ENCODE measurements at places on chromosomes 2 and 18.

DNA sequence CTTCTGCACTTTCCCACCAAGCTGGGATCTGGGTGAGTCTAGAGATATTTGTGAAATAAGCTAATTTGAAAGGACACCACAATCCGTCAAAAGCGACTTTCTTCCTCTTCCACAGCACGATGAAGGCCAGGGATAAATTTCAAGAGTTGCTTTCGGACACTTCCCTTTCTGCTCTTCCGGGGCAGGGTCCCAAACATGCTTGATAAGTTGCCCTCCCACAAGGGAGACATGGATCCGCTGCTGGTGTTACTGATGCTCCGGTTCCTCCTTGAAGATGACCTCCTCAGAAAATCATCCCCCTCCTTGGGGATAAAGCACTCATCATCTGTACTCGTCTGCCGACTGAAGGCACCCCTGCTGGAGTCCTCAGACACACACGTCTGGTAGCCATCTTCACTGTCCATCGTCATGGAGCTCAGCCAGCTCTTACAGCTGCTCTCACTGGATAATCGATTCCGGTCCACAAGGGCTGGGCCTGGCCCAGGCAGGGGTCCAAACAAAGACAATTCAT lies 28.2 kb downstream of the CYTIP start:
- DNase-seq, result no peak

- DNase-seq, result no peak
Observed at GRCh38 chr2:126748929-126749518, 93.1 kb downstream of the GYPC start.

DNA sequence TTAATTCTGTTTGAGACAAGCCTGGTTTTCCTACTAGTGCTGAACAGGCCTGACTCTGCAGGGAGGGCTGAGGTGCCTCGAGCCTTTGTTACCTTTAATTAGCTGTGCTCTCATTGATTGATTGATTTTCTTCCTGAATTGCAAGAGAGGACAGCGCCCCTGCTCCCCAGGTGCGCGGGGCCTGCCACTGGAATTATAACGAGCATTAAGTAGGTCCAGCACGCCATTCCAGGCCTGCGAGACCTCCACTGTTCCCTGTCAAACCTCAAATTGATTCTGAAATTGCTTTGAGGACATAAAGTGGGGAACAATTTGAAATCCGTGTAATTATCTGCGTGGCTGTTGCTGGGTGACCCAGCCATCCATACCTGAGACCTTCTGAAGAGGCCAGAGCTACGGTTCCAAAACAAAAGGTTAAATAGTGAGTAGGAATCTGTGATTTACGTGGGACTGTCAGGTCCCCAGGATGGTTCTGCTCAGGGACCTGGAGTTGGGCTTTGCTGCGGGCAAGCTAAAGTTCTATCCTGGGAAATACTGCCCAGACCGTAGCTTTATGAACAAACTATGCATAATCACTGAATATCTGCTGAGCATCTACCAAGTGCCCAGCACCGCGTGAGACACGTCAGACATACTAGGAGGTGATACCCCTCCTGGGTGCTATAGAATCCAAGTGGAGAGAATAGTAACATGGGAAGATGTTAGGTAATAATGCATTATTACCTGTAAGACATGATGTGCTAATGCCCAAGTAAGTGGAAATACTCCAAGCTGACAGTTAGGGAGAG lies 104.1 kb downstream of the ZBTB7C start:
- DNase-seq, result no peak

- no peak for DNase-seq
Observed at GRCh38 chr18:45837283-45838070, 12.0 kb downstream of the SIGLEC15 start.

DNA sequence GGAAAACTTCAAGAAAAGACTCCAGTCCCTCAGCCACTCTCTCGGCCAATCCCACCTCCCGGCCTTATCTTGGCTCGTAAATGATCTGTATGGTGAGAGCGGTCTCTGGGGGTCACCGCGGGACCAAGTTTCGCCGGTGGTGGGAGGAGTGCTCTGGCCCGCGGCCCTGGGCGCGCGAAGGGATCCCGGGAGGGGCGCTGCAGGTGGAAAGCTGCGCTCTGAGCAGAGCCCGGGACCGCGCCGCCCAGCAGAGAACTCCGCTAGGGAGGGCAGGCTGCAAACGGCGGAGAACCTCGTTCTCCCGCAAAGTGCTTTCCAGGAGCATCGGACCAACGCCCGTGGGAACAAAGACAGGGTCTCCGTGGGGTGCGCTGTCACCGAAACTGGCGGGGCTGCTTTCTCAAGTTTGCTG lies 622 bp downstream of the LRP2 start:
- no peak for DNase-seq

Measured in T-helper 2 cell (primary cell).